ENCODE measurements at places on chromosomes 4 and X.

DNA sequence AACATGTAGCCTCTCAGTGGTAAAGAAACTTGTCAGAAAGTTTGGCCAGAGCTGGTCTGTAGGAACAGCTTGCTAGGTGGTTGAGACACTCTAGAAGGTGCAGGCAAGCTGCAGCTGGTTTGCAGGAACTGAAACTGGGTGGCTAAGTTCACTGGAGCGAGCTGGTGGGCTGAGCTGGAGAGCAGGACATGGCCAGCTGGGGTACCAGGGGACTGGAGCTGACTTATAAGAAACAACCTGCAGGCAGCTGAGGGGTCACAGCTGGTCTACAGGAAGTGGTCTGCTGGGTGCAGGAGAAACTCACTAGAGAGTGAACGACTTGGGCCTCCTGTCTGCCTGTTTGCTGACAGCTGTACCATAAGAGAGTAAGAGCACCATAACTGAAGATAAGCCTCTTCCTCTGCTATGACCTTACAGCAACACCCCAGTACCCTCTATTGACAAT lies 157.1 kb upstream of the LNX1 start:
- no peak for DNase-seq

- DNase-seq, result no peak
Measured at GRCh38 chr4:40890764-40891163, 141.0 kb downstream of the NSUN7 start.

DNA sequence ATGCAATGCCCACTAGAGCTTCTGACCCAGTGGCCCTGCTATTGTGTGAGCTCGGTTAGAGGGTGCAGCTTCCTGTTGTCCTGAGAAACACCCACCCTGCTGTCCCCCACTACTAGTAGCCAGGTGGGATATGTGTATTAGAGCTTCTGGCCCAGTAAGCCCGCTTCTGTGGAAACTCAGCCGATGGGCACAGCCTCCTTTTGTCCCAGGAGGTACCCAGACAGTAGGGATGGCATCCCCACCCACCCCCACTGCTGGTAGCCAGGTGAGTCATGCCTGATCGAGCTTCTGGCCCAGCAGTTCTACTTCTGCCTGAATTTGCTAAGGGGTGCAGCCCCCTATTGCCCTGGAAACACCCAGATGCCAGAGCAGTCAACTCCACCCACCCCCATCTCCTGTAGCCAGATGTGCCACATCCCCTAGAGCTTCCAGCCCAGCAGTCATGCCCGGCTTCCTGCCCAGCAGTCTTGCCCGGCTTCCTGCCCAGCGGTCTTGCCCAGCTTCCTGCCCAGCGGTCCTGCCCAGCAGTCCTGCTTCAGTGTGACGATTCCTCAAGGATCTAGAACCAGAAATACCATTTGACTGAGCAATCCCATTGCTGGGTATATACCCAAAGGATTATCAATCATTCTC lies 162.7 kb upstream of the KLF8 start:
- no peak for DNase-seq

DNA sequence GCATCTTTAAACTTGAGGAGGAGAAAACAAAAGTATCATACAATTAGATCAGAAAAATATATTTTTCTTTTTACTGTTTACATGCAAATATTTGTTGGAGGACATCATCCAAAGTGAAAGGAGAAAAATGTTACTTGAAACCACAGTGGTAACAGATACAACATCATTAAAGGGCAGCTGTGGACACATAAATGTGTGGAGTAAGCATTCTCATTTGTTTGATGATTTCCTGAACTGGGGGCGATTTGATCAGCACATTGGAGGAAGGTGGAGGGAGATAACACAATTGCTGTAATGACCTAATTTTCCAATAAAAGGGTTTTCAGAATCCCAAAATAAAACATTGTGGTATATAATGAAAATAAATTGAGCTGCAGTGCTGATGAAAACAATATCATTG lies 314.5 kb upstream of the HS3ST1 start:
- DNase-seq, result peak; percentile 48

- no peak for DNase-seq
Measured at GRCh38 chrX:856566-857290, 226.1 kb downstream of the SHOX start.

- no peak for DNase-seq
Measured at GRCh38 chrX:36334572-36334971, 415.0 kb downstream of the CFAP47 start.

DNA sequence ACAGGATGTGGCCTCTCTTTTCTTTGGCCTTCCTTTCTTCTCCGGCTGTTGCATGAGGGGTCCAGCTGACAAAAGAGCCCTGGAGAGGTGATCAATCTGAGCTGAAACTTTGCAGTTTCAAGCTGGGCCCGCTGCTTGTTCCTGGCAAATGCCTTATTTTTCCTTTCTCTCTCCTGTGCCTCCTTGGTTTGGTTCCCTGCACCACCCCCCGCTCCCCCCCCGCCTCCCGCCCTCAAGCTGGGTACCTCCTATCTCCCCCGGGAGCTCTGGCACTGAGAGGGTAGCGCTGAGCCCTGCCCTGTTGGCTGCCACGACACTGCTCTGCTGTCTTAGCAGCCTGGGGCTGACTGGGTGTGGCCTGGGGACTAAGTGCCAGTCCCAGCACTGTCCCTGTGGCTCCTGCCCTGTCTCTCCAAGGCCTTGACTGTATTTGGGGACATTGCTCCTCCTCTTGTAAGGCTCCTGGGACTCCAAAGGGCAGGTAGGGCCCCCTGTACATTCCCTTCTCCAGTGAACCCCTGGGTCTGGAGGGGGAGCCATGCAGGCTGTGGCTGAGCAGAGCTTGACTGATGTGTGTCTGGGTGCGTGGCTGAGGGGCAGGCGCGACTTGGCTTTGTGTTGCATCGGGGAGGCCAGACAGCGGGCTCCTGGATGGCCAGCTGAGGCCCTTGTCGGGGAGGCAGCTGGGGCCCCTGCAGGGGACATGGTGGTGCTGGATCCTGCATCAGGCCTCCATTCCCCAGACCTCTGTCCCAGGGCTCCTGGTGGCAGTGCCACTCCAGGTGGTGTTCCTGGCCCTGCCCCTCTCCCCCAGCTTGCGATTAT lies 1.1 kb downstream of the PLXNA3 start:
- DNase-seq, result peak; percentile 16

GRCh38 chr4:46432923-46433322 lies 43.0 kb upstream of the GABRA2 start:
- no peak for DNase-seq

GRCh38 chrX:9211269-9211668 lies 177.3 kb upstream of the FAM9B start:
- DNase-seq, result no peak

Measured in NCI-H510A treated with DMSO at 0.1 percent for 48 hours (cell line).